ENCODE measurements at places on chromosomes 1 and 21.

- DNase-seq = no peak
Measured at GRCh38 chr1:231508941-231509340, 19.5 kb upstream of the TSNAX start.

DNA sequence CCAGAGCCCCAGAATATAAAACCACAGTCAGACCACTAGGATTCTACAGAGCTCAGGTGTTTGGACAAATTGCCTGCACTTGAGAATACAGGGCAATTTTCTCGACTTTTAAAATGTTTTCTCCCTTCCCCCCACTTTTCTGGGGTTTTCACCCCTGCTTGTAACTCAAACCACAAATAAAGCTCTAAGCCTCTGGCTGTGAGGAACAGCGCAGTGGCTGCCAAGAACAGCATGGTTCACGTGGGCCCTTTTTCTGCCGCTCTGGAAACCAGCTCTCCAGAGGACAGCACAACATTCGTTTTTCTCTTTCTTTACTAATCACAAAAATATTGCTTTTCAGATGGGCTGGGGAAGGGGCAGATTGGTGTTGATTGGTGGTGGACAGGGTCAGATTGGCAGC lies 102.2 kb upstream of the JUN start:
- DNase-seq = no peak

- no peak for DNase-seq
Measured at GRCh38 chr1:10794724-10795275, 1.6 kb downstream of the CASZ1 start.

DNA sequence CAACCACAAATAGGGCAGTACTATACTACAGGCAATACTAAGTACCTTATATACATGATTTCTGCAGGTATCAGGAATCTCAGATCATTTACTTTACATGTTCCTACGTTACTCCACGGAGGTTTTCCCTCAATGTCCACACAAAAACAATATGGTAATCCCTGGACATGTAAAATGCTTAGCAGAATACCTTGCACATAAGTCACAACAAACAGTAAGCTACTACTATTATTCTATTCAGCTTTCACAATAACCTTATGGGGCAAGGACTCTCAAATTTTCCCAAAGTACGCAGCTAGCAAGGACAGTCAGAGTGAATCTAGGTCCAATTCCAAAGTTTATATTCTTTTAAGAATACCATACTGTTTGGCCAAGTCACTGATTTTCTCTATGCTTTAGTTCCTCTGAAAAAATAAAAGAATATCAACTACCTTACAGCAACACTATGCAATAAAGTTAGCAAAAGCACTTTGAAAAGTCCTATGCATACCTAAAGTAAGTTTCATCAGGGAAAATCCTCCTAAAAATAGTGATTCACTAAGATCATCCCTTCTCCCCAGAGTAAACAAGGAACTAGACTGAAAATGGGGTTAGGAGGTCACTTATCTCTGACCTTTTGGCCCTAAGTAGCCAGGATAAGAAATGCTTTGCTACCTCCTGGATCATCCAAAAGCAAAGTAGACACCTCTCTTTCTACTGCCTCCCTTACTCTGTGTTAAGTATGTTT lies 67.4 kb downstream of the LUZP1 start:
- no peak for DNase-seq

GRCh38 chr21:44423941-44424607 lies 31.2 kb upstream of the LRRC3 start:
- DNase-seq = no peak

DNA sequence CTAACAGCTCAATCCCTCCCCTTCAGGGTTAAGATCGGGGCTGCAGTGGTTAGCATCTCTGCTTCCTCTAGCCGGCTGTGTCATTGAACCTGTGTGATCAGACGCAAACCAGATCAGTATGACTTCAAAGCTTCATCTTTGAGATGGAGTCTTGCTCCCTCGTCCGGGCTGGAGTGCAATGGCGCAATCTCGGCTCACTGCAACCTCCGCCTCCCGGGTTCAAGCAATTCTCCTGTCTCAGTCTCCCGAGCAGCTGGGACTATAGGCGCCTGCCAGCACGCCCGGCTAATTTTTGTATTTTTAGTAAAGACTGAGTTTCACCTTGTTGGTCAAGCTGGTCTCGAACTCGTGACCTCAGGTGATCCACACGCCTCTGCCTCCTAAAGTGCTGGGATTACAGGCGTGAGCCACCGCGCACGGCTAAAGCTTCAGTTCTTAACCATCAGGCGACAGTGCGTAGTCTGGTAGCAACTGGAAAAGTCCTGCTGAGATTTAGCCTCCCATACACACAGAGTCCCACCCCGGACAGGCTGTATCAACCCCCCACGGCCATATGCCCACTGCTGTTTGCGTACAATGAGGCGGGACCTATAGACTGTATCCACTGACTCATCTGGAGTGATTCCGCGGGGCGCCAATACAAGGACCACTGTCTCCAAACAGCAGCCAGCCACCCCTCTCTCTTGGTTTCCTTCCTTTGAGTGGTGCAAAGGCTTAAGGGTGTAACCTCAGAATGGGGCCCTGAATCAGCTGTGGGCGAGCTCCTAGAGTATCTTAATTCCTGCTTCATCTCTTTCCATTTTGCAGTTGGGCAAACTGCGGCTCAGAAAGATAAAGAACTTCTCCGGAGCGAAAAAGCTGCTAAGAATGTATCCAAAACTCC lies 23.3 kb downstream of the CELA3A start:
- DNase-seq = peak; percentile 63

GRCh38 chr1:15056515-15057285 lies 96.8 kb upstream of the TMEM51 start:
- no peak for DNase-seq

DNA sequence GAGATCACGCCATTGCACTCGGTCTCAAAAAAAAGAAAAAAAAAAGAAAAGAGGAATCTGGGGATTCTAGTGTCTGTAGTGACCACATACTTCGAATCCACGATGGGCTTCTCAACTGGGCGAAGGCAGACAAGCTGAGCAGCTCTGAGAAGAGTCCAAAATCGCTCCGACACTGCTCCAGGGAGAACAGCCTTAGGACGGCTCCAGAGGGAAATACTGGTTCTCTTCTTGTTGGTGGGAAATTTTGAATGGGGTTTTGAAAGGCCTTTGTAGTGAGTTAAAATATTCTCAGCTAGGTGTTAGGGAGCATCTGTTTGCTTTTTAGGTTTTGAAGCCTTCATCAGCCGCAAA lies 18.3 kb upstream of the HJV start:
- no peak for DNase-seq

DNA sequence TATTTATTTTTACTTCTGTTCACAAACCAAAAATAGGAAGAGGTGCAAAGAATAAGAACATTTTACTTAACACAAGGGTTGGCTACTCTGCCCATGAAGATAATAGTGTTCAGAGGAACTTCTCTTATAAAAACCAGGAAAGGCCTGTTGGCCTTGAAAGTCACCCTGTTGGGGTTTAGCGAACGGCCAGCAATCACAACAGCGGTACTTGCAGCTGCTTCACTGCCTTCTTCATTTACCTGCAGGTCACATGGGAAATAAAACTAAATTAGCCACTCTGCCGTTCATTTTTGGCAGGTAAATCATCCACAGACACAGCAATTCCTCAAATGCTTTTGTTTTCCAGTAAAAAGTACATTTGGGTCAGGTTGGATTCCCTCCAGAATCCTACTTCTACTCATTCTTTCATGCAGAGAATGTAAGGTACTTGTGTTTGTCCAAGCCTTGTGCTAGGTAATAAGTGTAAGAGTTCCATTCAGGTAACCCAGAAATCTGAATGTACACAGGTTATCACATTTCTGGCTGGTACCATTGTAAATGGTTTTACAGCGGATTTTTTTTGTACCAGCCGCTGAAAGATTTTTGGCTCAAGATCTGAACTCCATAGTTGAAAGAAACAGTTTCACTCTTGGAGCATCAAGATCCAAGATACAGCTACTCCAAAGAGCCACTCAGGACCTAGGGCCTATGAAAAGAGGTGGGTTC lies 13.1 kb downstream of the SERPINC1 start:
- no peak for DNase-seq

- DNase-seq = no peak
Measured at GRCh38 chr1:10724052-10724494, 72.4 kb downstream of the CASZ1 start.

GRCh38 chr1:53616927-53617326 lies 122.0 kb downstream of the GLIS1 start:
- DNase-seq = no peak

DNA sequence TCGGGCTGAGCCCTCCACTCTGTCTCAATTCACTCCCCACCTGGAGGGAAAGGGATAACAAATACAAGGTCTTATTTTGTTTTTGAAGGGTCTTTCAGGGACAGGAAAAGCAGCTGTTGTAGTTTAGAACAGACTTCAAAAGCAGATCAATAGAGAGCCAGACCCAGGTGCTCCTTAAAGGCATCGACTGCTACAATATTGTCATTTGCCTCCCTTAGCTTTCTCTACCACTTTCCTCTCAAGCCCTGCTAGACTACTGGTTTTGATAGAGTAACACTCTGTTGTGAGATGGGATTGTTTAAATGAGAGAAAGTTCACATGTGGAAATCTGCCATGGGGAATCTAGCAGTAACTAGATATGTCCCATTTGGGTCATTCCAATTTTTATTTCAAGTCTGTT lies 24.0 kb downstream of the RGS7 start:
- no peak for DNase-seq

- no peak for DNase-seq
Measured at GRCh38 chr1:64553285-64553684, 83.4 kb downstream of the CACHD1 start.

- no peak for DNase-seq
Measured at GRCh38 chr21:31450980-31451379, 106.9 kb upstream of the TIAM1 start.

- DNase-seq = no peak
Measured at GRCh38 chr1:150110116-150110515, 39.6 kb upstream of the PLEKHO1 start.

DNA sequence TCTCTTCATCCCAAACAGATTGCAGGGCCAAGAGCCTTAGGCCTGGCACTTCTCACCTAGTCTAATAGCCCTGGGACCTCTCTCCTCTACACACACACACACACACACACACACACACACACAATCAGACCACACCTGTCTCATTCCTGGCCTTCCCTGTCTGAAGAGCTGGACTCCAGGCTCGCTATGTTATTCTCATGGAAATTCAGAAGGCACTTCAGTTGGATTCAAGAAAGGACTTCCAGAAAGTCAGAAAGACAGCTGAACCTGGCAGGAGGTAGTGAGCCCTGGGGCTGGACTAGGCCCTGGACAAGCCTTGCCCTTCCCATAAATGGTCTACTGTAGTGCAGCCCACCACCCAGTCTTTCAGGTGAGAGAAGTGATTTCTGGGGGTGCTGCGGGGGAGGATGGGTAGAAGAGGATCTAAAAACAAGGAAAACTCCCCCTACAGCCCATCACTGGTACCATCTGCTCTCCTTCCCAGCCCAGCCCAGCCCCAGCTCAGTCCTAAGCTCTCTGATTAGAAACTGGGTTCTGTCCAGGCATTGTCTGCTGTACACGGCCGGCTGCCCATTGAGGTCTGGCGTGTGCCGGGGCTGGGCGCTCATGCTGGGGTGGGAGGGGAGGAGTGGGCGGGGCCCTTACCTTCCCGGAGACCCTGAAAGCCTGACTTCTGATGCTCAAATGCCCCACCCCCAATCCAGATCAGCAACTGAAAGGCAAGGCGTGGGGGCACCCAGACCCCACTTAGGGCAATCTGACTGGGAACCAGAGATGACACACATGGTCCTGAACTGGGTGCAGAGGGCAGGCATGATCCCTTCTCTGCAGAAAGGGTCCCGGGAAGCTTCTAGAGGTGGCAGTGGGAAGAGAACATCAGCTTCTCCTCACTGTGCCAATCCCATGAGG lies 2.5 kb downstream of the KIF21B start:
- DNase-seq = no peak

GRCh38 chr1:100699744-100700143 lies 19.8 kb upstream of the VCAM1 start:
- DNase-seq = no peak

- no peak for DNase-seq
Measured at GRCh38 chr1:48741380-48741779, 35.3 kb downstream of the BEND5 start.

DNA sequence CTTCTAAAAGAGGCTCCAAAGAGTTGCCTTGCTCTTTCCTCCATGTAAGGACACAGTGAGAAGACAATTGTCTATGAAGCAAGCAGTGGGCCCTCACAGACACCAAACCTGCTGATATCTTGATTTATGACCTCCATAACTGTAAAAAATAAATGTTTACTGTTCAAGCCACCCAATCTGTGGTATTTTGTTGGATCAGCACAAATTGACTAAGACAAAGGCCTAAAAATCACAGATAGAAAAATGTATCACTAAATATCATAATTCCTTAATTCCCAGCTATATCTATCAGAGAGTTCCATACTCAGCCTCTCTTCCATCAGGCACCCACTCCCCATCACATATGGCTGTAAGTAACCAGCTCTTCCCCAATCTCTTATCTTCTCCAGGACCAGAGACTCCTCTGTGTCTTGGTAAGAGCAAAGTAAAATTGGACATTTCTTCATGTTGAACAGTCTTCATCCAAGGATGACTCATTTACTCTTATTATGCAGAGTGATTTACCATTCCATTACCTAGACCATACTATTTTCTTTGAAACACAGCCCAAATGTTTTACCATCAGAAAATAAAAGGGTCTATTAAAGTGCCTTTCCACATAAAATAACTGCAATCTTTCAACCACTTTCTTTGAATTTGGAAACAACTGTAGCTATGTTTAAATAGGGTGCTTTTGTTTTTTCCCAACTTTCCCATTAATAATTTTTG lies 503.6 kb downstream of the MRPL39 start:
- no peak for DNase-seq

DNA sequence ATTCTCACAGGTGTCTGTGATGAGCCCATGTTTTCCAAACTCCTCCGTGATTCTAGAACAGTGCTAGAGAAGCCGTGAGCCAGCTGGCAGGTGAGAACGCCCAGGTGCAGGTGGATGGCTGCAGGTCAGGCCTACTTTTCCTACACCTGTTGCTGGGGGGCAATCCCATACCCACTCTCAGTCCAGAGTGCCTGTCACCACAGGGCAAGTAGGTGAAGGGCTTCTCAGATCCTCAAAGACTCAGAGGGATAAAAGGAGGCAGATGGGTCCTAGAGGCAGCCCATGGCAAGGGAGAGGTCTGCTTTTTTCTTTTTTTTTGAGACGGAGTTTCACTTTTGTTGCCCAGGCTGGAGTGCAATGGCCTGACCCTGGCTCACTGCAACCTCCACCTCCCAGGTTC lies 50.7 kb upstream of the H6PD start:
- no peak for DNase-seq

DNA sequence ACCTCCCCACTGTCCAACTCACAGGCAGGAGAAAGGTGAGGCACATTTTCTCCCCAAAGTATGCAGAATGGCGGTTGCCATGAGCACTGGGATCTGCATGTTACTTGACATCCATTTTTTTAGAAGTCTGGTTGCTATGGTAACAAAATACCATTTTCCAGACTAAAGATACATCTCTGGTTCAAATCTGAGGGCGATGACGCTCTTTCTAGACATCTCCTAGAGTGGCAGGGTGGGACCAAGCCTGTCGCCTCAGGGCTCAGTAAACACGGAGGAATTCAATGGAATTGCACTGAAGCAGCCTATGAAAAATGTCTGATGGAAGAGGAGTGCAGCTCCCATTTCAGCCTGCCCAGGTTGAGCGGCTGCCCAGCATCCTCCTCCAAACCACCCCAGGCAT lies 21.5 kb upstream of the FAM43B start:
- no peak for DNase-seq

GRCh38 chr1:160541622-160542302 lies 18.7 kb upstream of the SLAMF6 start:
- DNase-seq = no peak

- no peak for DNase-seq
Measured at GRCh38 chr1:27445177-27445936, 44.6 kb downstream of the WASF2 start.

GRCh38 chr1:35535243-35535642 lies 22.0 kb downstream of the KIAA0319L start:
- no peak for DNase-seq

- no peak for DNase-seq
Measured at GRCh38 chr21:34874684-34875513, 174.2 kb downstream of the RUNX1 start.

All from activated T-helper 1 cell treated with anti-CD3 and anti-CD28 coated beads, Interleukin-2, amount 50 U/mL, for 16 hours (primary cell).